Hematopoietic multipotent progenitor cell treated with erythropoietin and hydrocortisone succinate and interleukin-3 and kit ligand, for 15 days (in vitro differentiated cells): ENCODE measurements at places on chromosomes 1 and 21.

- DNase-seq = no peak
These were observed 15.3 kb downstream of the AGPAT3 start for GRCh38 chr21:43880111-43880985.

DNA sequence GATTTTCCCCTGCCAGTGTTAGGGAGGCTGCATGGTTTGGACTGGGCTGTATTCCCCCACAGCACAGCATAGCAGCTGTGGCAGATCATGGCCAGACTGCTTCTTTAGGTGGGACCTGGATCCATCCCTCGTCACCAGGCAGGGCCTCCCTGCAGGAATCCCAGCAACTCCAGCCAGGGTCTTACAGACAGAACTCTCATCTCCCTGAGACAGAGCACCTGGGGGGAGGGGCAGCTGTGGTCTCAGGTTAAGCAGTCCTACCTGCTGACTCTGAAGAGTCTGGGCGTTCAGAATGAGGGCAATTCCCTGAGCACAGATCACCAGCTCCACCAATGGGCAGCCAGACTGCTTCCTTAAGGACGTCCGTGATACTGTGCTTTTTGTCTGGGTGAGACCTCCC is 47.9 kb upstream of the C1orf115 start:
- no peak for DNase-seq

- DNase-seq = no peak
These were observed 456.5 kb downstream of the KIF26B start for GRCh38 chr1:245611251-245611650.

- no peak for DNase-seq
These were observed 41.6 kb downstream of the GNG12 start for GRCh38 chr1:67791686-67792085.

DNA sequence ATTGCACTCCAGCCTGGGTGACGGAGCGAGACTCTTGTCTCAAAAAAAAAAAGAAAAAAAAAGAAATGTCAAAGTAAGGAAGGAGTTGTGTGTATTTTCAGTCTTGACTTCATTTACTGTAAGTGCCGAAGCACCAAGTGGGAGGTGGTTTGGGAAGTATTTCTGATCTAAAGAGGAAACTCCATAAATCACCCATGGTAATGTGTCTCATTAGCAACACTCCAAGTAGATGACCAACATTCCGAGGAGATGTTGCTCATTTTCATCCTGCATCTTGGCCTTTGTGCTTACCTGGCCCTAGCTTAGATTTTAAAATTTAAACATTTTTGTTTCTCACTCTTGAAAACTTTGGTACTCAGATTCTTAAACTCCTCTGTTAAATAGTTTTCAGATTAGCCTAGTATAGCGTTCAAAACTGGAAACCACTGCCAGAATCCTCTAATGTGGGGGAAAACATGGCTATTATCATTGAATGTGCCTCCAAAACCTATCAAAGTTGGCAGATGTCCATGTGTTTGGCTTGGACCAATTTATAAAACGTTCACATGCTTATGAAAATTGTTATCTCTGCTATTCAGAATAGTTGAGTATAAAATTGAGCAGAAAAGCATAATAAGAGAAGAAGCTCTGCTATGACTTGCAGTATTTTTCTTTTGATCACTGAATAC is 110.4 kb downstream of the NFIA start:
- peak; percentile 76 for DNase-seq

DNA sequence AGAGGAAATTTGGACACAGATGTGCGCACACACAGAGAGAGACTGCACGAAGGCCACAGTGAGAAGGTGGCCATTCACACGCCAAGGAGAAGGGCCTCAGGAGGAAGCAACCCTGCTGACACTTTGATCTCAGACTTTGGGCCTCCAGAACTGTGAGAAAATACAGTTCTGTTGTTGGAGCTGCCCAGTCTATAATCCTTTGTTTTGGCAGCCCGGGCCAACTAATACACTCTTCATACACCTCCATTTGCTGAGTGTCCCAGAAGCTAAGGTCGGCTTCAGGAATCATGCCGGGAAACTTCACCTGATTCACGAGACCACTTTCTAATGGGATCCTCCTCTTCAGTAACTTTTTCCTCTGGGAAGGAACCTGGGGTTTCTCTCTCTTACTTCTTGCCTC is 23.2 kb downstream of the HUNK start:
- no peak for DNase-seq

DNA sequence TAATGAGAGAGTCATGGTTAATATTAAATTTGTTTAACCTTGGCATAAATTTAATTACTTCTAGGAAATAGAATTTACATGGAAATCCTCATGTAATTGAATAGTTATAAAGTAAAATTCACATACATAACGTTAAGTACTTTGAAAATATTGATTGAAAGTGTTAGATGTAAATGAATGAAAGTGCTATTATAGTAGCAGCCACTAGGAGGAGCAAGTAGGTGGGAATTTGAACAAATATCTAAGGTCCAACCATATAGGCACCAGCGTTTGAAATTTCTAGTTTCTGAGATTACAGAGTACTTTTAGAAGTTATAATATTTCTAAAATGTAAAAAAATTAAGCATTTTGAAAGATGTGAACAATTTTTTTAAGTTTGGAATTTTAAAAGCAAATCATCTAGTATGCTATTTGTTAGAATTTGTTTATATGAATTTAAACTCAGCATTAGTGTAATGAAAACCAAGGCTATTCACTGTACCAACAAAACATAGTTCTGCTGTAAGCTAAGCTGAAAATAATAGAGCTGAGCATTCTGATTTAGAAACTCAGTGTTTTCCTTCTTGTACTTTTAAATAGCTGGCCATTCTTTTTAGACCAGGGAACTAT is 3.3 kb downstream of the B3GALT2 start:
- peak; percentile 74 for DNase-seq

DNA sequence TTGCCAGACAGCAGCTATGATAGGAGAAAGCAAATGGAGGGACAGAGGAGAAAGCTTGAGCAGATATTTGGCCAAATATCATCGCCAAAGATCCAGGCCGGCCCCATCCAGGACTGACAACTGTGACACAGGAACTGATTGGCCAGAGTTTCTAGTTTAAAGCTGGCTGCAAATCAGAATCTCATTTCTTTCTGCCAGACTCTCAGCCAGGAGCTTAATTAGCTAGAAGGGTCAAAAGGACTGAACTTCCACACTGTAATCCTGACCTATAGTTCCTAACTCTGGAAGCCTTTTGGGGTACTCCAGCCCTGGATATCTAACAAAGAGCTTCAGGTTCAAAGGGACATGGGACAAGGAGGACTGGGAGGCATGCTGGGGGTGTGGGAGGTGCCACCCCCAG is 106.7 kb upstream of the GNG12 start:
- no peak for DNase-seq

- no peak for DNase-seq
These were observed 320.2 kb downstream of the ZP4 start for GRCh38 chr1:237570530-237570929.

GRCh38 chr1:227587968-227588367 is 24.6 kb downstream of the ZNF678 start:
- DNase-seq = no peak

DNA sequence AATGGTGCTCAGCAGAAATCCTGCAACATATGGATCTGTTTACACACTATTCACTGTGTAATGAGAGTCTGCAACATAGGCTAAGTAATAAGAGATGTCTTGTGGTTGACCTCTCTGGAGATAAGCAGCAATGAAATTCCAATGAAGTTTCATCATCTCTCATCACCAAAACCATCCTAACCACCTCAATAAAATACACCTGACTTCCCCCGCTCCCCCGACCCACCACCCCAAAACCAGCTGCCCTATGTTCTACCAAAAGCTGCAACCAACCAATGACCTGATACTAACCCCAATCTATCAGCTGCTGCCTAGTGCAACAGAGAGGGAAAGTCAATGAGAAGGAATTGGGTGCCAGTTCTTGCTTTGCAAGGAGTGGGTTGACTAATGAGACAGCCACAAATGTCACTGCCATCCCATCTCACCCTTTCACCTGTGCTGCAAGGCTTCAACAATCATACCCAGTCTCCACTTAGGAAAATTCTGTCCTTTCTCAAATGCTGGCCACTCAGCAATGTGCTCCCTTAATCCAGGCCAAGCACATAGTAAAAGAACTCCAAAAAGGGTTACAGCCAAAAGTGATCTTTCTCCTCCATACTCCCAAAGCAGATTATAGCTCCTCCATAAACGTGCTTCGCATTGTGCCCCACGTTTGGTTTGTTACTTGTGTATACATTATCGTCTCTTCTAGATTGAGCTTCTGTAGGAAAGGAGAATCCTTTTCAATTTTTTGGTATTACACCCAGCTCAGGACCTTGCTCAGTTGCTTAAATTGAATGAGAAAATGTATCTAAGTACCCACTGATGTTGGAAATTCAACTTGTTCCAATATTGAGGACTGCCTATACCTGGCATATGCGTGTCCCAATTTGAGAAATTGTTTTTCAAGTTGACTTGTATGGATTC is 29.0 kb downstream of the MRPL39 start:
- DNase-seq = no peak

DNA sequence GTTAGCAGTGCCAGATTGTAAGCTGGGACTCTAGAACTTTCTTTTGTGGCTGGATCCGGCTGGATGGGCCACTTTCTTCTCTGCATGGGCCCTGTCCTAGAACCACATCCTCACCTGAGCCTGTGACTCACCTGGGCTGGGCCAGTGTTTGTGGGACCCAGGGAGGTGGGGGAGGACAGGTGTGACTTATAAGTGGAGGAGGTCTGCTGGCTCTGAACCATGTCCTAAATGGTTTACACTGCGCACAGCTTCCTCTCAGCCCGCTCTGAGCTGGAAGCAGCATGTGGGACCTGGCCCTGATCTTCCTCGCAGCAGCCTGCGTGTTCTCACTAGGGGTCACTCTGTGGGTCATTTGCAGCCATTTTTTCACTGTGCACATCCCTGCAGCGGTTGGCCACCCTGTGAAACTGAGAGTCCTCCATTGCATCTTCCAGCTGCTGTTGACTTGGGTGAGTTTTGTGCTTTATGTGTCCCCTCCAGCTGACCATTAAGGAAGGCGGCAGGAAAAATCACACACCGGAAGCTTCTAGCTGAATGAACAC is at the start of gene AADACL3:
TSS of gene AADACL3 (plus strand) at position 215 of the 542 bp plus-strand sequence. CDS start at position 282, 67 bp downstream.
- no peak for DNase-seq

GRCh38 chr1:116556289-116557006 is 14.4 kb downstream of the CD58 start:
- DNase-seq = peak; percentile 62

- no peak for DNase-seq
These were observed 61.2 kb downstream of the TCP10L start for GRCh38 chr21:32523988-32524719.

GRCh38 chr1:157951230-157951629 is 42.2 kb upstream of the KIRREL1 start:
- DNase-seq = no peak

- DNase-seq = no peak
These were observed 60.5 kb downstream of the CLIC4 start for GRCh38 chr1:24805534-24806301.

DNA sequence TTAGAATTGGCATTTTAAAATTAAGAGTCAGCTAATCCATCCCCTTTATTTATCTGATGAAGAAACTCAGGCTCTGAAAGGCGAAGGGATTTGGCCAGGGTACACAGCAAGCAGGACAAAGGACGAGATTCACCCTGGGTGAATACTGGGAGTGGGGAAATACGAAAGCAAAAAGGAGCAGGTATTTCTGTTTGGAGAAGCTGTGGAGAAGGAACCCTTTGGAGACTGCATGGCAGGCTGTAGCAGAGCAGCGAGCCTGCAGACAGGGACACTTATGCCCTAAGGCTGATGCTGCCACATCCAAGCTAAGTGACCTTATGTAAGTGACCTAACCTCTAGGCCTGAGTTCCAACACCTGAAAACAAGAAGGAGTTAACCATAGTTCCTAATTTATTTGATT is 207.2 kb upstream of the C1orf87 start:
- no peak for DNase-seq

DNA sequence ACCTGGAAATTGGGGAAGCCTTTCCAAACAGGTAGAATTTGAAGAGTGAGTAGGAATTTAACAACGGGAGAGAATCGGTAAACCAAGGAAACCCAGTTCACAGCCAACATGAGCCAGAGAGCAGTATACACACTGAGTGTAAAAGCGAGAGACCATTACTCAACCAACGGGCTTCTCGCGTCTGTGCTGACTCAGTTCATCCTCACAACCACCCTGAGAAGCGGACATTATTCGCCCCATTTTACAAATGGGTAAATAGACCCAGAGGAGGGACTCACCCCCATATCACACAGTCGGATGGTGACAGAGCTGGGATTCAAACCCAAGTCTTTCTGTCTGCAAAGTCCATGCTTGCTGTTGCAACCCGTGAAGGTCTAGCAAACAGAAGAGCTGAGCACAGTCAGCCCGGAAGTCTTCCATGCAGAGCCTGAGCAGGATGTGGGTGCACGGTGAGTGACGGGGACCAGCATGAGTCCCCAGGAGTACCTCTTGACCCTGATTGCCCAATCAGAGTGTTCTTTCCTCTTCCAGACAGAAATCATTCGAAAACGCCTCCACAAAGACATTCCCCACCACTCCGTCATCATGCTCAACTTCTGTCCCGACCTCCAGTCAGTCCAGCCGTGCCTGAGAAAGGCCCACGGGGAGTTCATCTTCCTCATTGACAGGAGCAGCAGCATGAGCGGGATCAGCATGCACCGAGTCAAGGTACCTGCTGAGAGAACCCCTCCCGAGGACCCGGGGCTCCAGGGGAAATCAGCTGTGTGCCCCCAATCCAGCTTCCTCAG is 32.3 kb downstream of the VWA5B1 start:
- DNase-seq = no peak

GRCh38 chr1:171576144-171576543 is 45.9 kb upstream of the MYOCOS start:
- no peak for DNase-seq

DNA sequence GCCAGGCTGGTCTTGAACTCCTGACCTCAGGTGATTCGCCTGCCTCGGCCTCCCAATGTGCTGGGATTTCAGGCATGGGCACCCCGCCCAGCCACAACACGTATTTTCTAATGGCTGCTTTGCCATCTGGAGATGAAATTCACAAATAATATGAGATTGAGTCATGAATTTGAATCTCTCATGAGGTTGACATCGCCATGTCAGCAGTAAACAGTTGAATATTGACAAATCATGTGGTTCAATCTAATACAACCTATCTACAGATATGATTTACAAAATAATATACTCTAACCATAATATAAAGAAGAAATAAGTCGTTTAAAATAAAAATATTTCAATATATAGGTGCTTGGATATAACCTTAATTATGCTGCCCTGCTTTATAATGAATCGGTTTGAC is 42.1 kb downstream of the MYOM3 start:
- no peak for DNase-seq

DNA sequence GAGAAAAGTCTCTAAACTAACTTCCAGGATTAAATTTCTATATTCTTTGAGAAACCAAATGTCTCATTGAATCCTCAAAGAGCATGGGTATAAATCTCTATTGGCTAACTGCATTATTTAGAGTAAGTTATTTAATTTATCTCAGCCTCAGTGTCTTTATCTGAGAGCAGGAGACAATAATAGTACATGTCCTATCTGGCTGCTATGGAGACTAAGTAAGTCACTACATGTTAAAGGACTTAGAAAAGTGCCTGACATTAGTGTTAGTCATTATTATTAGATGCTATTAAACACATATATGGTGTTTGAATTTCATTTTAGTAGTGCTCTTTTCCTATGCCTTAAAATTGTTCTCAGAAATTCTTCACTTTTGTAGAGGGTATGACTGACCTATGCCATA is 505.2 kb downstream of the NEGR1 start:
- no peak for DNase-seq
